CD4-positive, alpha-beta T cell (primary cell): ENCODE measurements at places on chromosomes 5 and 9.

- no peak for DNase-seq
Observed at GRCh38 chr5:132850066-132850465, 16.2 kb downstream of the GDF9 start.

GRCh38 chr9:23541976-23542375 lies 284.1 kb downstream of the ELAVL2 start:
- no peak for DNase-seq

GRCh38 chr5:146084376-146084775 lies 21.0 kb downstream of the PLAC8L1 start:
- no peak for DNase-seq

- no peak for DNase-seq
Observed at GRCh38 chr5:124735169-124735858, 11.1 kb downstream of the ZNF608 start.

DNA sequence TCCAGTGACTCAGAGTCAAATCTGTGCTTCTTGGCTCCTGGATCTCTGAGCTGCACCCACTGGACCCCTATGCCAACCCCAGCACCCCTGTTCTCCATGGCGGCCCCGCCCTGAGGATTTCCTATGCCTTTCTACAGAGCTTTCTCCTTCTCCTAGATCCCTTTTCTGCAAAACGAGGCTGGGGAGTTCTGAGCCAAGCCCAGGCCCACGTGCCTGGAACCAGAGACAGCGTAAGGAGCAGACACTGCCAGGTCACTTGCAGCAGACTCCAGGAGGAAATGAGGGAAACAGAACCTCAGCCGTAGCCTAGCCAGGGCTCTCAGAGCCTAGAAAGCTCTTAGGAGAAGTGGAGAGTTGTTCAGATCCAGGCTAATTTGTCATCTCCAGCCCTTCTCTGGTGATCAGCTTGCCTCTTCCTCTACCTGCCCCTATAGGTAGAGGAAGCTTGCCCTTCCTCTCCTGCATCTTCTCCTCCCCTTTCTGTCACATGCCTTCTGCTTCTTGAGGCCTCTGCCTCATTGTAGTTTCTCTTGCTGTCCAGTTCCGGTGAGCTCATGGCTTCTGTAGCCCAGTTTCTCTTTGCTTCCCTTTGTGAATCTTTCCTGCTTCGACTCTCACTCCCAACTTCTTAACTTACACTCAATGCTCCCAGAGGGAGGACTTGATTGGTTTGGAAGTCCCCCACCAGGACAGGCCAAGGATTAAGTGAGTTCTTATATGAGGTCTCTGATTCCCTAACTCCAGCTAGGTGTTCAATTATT lies 163.4 kb downstream of the RGS3 start:
- no peak for DNase-seq

GRCh38 chr5:12017007-12017406 lies 112.8 kb upstream of the CTNND2 start:
- no peak for DNase-seq

DNA sequence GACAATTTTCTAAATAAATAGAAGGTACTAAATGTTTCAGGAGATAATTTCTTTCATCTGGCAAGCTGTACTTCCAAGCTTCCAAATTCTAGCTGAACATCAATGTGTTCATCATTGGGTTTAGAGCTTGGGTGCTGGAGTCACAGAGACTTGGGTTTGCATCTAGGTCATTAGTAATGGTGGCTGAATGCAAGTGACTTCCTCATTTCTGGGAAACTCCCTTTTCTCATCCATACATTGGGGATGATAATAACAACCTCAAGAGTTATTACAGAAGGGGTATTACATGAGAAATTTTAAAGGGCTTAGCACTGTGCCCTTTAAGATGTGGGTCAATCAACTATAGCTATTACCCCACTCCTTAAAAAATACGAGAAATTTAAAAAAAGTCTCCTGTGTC lies 41.1 kb upstream of the KLF4 start:
- DNase-seq, result no peak

DNA sequence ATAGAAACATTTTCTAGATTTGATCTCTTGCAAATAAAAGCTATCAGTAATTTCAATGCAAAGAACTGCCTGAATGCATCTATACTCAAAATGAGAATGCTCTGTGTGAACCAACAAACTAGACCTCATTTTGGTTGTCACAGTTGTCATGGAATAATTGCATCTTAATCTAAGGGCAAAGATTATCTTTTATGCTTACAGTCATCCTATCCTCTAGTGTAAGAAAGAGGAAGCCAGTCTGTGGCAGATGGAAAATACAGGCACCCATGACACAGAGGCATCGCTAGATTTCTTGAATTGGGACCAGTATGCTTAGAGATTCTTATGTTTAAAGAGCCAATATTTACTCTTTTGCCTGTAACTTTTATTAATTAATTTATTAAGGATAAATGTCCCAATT lies 95.0 kb downstream of the MACIR start:
- no peak for DNase-seq

DNA sequence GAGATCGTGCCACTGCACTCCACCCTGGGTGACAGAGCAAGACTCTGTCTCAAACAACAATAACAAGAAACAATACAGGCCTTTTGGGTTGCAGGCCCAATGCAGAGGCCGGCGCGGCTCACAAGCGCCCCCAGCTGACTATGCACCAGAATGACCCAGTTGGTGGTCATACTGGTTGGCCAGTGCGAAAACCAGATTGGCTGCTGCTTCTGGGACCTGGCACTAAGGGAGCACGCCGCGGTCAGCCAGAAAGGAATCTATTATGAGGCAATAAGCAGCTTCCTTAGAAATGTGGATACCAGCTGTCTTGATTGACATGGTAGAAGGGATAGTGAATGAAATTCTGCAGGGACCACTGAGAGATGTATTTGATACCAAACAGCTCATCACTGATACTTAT lies 35.0 kb downstream of the RANBP17 start:
- DNase-seq, result no peak

DNA sequence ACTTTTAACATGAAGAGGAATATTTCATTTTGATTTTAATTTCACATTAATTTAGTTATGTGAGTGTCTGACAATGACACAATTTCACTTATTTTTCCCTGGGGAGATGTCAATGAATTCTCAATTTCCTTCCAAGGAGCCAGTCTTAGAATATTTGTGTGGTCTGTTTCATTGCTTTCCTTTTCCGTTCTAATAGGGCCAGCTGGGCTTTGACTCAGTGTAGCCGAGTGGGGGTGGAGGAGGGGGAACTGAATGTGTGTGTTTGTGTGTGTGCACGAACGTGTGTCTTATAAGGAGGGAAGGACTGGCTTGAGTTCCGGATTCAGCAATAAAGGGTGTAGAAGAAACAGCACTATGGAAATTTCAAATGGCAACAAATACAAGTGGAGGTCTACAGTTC lies 100.0 kb downstream of the BASP1 start:
- DNase-seq, result no peak

DNA sequence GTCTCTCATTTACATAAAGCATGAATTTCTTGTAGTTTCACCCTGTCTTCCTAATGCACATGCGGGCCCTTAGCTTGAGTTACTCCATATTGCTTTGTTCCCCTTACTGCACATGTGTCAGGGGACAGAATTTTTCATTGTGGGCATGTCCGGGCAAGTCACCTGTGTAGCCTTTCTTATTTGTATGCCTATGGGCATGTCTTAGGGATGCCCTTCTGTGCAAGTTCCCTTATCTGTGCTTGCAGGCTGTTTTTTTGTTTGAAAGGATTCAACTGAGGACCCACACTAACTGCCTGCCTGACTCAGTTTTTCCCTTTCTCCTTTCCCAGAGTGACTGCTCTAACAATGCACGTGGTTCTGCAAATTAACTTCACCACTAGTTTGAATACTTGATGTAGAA lies 161.7 kb downstream of the YTHDC2 start:
- no peak for DNase-seq

DNA sequence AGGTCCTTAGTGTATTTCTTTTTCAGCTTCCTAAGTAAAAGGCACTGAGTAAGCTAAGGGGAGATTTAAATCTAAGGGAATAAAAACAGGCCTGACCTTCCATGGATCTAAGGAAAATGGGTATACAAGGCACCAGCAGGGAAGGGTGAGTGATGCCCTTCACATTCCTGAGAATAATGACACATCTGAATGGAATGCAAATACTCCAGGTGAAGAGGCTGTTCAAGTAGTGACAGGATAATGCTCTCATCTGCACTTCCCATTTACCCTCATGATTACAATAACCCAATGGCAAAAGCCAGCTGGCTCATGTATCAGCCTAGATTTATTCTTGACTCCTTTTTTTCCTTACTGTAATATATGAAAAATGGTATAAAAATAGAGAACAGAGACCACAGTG lies 216.2 kb upstream of the ACTBL2 start:
- DNase-seq, result no peak

GRCh38 chr5:72171667-72172066 lies 64.4 kb downstream of the MAP1B start:
- DNase-seq, result no peak

GRCh38 chr5:74851684-74852353 lies 14.4 kb downstream of the FAM169A start:
- DNase-seq, result no peak

DNA sequence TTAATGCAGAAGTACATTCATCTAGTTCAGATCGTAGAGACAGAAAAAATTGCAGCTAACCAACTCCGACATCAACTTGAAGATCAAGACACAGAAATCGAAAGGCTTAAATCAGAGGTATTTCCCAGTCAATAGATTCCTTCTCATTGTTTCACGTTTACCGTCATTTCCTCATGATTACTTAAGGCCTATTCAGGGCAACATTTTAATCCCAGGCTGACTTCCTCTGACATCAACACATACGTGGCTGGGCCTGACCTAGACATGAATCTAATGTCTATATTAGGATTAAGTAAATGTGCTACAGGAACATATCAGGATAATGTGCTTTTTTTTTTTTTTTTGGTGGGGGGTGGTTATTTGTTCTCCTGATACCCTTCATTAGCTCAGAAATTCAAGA lies 107.9 kb downstream of the RASGRF2 start:
- DNase-seq, result no peak

- no peak for DNase-seq
Observed at GRCh38 chr9:105994970-105995369, 300.6 kb downstream of the TMEM38B start.

- DNase-seq, result no peak
Observed at GRCh38 chr9:111821006-111821528, 26.3 kb upstream of the SHOC1 start.

DNA sequence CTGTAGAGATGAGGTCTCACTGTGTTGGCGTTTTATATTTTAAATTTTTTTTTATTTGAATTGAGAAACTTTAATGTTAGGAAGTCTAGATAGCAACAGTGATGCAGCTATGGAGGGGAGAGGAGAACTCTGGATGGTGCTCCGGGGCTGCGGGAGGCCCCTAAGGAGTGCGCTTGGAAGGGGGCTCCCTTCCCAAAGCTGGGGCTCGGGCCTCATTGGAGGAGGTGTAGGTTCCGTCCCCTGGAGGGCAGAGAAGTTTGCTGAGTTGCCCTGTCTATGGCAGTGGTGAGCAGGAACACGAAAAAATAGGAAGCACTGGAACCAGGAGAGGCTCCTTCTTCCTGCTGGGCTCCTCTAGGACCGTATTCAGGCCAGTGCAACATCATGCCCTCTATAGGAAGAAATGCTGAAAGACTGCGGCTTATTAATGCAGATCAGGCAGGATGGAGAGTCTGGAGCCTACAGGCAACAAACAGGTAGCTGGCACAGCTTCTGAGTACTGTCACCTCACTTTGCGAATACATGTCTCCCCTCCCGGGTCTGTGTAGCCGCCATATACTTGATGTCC lies 16.1 kb downstream of the AHRR start:
- no peak for DNase-seq

- DNase-seq, result no peak
Observed at GRCh38 chr9:88090151-88090581, 48.1 kb downstream of the SPATA31C2 start.

- peak; percentile 55 for DNase-seq
Observed at GRCh38 chr5:180605554-180606214, 14.4 kb upstream of the SCGB3A1 start.

- DNase-seq, result no peak
Observed at GRCh38 chr9:77926371-77926878, 105.2 kb downstream of the GNAQ start.

DNA sequence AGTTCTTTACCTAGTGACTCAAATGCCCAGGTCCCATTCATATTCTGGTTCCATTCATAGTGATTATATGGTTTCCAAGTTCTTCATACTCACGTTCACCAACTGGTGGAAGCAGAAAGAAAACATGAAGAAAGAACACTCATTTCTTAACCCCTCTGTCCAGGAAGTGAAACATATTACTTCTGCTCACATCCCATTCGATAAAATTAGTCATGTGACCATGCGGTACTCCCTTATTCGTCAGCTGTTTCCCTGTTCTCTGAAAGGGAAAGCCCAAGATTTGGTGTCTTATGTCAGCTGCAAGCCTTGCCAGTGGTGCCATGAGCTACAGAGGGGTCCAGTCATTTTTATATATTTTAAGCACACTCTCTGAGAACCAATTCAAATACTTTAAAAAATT lies 387.0 kb upstream of the DMAC1 start:
- no peak for DNase-seq

GRCh38 chr5:111901296-111901695 lies 144.3 kb upstream of the NREP start:
- DNase-seq, result no peak

GRCh38 chr9:37148181-37148580 lies 27.8 kb downstream of the ZCCHC7 start:
- no peak for DNase-seq

DNA sequence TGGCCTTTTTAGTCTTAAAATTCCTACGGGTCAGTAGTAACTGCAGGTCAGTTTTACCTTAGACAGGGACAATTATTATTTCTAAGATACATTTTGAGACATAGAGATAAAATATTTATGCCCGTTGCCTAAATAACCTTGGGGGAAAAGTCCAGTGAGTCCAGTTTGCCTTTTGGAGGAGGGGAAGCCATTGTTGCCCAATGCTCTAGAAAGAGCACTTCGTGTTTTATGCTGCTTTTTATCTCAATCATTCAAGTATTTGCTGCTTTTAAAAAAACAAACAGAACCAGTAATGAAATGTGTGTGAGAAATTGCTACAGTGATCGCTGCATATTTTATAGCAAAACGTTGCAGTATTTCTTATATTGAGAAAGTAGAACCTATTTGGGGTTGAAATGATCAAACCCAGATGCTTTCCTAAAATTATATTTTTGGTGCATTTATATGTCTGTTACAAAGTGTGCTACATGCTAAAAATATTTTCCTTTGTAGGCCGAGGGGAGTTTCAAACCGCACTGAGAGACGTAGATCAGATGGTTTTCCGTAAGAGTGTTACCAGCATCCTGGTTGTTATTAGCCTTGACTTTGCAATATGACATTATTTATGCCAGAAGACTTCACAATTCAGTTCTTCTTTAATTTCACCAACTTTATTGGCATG lies 266.8 kb downstream of the AOPEP start:
- DNase-seq, result no peak

- DNase-seq, result no peak
Observed at GRCh38 chr5:168612996-168613395, 33.8 kb upstream of the PANK3 start.
